ENCODE measurements at places on chromosomes 6 and 20. TPM values are rescaled to one million over a fixed set of nuclear protein-coding genes. Genes with fewer than 3 reads are reported as not detected.

The LY6G5C gene
- total RNA-seq = 2.5 TPM

The C6orf15 gene
- total RNA-seq = not detected

The SIRPB2 gene
- not detected for total RNA-seq

The SAMD3 gene
- not detected for total RNA-seq

DNA sequence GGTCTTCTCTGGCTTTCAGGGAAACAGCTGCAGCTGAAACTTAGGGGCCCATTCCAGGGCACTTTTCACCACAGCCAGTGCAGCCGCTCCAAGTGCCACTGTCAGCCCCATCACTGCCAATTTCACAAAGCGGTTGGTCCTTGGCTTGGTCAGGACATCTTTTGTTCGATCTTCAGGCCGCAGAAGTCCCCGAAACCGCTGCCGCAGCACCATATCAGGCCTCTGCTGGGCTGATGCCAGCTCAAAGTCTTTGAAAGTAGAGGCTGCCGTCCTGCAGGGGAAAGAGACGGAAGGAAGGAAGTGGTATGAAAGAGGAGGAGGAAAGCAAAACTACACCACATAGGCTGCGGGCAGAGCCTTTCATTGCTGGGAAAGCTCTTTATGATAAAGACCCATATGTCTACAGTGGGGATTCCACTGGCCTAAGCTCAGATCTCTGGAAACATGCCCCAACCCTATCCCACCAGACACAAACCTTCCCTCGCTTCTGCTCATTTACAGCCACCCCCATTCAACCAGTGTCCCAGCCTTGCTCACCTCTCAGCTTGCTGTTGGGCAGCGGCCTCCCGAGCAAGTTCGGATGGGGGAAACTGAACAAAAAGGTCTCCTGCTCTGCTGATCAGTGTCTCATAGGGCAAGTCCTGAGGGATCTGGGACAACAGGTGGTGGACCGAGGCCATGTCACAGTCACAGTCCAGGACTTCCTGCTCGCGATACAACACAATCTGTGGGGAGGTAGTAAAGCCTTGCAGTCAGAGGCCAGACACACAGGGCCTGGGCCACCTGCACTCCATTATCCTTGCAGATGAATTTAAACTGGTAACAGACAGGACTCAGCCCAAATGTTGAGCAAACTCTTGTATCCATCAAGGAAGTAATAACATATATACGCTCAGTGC lies 23.5 kb downstream of the TBC1D20 start:
- peak; percentile 28 for DNase-seq

DNA sequence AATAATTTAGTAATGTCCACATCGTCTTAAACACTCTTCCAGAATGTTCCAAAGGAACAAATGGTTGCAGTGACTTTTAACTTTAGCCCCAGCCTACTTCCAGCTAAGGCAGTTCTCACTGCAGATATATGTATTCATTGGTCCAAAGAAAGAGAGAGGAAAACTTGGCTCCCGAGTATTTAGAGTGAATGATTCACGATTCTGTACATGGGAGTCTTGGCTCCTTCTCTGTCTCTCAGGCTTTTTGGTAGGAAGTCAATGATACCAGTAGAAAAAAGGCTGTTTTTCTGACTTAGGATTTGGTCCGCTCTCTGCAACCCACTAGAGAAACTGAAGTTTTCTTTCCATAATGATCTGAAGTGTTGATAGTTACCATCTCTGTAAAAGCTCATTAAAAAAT lies 38.6 kb downstream of the E2F3 start:
- DNase-seq = no peak

DNA sequence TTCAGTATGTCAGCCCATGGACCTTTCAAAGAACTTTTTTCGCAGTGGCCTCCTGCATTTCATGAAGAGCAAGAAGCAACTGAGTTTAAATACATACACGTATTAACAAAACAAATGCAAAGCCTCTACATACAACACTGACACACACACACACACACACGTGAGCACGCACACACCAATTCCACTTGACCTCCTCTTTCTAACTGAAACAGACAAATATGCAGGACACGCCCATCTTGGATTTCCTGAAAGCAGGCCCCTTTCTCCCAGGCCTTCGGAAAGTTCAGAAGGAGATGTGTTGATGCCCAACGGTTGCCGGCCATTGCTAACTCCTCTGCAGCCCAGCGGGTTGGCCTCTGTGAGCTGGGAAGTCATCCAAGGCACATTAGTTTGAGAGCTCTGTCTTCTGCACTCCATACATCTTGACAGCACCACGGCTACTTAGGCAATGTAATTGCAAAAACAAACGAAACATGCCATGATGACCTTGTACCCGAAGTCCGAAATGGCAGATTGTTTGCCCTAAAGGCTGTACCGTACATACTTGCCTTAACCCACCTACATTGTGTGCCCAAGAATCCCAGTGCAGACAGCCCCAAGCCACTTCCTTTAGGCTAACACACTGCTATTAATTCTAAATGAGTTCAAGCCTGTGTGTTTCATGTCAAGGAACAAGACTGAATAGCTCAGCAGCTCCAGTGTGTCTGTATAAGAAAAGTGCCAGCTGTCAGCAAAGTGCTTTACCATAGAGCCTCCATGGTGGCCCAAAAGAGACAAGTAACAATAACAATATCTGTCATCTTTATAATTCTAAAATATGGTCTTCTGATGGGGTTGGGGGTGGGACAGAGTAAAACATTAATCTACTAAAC lies 138.8 kb upstream of the RNF217 start:
- DNase-seq = no peak

DNA sequence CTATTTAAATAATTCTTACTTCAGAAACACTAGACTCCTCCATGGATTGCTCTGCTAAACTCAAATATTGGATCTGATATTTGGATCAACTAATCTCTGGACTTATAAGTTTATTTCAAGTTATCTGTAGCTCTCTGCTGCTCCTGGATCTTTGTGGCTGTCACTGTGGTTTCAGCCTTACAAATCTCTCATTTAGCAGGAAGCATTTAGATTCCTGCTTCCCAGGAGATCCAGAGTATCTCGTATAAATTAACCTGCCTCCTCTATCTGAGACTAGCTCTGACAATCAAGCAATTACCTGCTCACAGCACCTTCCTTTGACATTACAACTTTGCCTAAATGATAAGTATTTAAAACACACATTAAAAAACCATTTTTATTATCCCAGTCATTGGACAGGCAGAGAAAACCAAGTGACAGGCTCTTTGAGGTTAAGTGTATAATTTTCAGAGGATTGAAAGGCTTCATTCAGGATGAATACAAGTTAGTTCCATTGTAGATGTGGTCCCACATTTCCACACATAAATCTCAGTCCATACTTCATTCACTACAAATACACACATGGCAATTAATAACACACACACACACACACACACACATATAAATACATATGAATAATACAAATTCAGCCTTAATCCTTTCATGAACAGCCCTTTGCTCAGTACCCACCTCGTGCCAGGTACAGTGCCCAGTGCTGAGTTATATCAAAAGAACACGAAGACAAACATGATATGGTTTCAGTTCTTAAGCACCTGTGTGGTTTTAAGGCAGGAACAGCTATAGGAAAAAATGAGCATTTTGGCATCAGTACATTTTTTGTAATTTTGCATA lies 55.5 kb upstream of the PLCB1 start:
- no peak for DNase-seq

- DNase-seq = no peak
These were observed 13.8 kb downstream of the ATXN1 start for GRCh38 chr6:16747232-16748024.

- DNase-seq = no peak
These were observed 147.3 kb upstream of the NEDD9 start for GRCh38 chr6:11379805-11380204.

DNA sequence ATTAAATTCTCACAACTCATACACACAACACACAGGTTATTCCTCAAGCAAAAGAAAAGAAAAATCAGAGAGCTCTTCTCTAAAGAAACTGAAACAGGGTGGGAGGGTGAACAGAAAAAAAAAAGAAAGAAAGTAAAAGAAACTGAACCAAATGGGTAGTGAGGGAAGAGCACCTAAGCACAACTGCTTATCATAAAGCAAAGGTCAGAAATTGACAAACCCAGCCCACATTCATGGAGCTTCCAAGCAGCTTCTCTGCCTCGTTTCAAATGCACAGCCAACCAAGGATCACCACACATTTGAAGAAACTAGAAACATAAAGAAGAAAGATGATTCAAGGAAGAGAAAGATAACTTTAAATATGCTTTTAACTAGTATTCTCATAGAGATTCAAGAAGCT lies 90.5 kb downstream of the RNGTT start:
- DNase-seq = no peak

- DNase-seq = no peak
These were observed 1204.0 kb upstream of the ADGRB3 start for GRCh38 chr6:67431076-67431475.

DNA sequence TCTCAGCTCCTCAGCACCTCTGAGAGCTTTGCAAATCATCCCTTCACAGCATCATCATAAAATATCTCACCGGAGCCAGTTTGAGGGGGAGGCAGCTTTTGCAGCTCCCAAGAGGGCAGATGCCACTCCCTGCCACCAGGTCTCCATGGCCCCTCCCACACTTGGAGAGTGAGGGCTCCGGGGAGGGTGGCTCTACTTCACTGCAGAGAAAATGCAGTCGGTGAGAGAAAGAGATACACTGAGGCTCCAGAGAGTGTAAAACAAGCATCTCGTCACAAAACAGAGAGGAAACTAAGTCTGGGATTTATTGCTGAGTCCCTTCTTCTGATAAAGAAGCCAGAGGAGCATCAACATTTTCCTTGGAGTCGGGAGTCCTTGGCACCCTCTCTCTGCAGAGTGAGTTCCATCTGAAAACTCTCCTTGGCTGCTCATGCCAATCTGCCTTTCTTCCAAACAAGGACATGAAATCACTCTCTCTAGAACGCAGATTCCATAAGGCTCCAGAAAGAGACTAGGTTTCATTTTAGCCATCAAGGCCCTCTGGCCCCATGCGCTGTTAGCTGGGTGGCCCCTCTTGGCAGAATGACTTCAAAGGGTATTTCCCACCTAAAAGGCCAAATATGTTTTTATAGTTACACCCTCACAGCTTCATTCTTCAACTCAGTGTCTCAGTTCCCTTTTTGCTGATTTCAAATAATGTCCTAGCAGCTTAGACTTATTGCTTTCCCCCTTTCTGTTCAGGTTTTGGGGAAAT lies 70.6 kb upstream of the F13A1 start:
- peak; percentile 90 for DNase-seq

- DNase-seq = no peak
These were observed 12.6 kb upstream of the FRMD1 start for GRCh38 chr6:168091381-168092264.

DNA sequence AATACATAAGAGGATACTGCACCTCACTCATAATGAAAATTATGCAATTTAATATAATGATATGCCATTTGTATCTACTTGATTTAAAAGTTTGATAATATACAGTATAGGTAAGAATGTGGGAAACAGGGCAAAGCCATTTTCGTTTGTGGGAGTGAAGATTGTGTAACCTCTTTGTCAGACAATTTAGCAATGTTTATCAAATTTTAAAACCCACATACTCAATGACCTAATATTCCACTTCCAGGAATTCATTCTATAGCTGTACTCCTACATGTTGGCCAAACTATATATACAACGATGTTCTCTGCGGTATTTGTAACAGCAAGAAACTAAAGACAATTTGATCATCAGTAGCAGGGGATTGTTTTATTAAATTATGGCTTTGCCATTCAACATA lies 17.8 kb upstream of the FKBP5 start:
- DNase-seq = no peak

DNA sequence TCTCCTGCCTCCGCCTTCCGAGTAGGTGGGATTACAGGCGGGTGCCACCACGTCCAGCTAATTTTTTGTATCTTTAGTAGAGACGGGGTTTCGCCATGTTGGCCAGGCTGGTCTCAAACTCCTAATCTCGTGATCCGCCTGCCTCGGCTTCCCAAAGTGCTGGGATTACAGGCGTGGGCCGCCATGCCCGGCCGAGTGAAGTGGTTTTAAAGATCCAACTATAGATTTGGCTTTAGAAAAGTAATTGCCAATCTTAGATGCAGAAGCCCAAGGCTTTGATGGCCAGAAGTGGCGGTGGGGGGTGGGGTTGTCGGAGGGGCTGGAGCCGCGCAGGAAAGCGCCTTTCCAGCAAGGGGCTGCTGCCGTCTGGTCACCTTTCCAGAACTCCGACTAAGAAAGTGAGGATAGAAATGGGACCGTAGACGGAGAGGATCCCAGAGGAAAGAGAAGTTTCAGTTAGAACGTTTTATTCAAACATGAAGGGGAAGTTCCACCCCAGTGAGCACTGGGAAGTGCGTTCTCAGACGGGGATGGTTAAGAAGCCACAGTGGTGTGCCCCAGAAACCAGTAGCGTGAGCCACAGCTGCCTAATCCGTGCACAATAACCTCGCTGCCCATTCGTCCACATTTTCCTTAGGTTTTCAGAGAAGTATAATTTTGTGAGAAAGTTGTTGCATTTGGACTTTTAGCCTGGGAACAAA lies 69.7 kb downstream of the DLL1 start:
- no peak for DNase-seq

DNA sequence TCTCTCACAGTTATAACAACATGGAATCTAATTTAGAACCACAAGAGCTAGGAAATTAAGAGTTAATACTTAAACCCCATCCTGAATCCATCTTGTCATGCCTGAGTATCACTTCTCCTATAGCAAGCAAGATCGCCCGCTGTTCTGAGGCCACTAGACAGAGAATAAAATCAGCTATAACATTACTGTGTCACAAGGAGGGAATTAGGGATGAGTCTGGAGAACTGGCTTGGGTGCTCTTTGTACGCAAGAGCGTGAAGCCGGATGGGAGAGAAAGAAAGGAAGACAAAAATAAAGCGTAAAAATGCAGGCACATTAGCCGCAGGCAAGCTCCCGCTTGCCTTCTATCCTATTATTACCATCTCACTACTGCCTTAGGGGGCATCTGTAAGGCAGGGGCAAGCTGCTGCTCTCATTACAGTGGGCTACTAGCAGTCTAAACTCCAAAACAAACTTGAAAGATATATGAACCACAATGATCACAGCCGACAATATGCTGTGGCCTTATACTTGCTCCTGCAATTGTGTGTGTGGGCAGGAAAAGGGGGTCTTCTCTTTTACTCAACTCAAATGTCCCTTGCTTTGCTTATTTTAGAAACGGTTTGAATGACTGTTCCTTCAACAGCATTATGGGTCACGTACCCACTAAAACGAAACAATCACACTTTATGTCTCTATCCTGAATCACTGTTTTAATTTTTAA lies 81.9 kb downstream of the GJA10 start:
- DNase-seq = no peak

DNA sequence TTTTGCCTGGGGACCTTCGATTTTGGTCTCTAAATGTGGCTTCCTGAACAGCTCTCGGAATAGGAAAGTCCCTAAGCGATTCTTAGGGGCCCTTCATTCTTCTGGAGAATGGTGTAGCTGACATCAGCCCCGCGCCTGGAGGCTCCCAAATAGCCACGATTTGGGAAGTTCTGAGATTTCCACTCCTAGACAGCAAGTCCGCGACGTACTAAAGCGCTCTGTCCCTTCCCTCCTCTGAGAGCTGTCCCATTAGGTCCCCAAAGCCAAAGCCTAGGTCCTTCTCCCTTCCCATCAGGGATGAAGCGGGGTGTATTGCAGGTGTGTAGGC lies 756 bp downstream of the MOXD1 start:
- DNase-seq = no peak
